A673 (cell line): ENCODE measurements at places on chromosomes 6 and 20. TPM values are rescaled to one million over a fixed set of nuclear protein-coding genes. Genes with fewer than 3 reads are reported as not detected.

C6orf89 gene
- 22.6 and 27.1 TPM in 2 replicates for total RNA-seq

SLC22A2 gene
- not detected in 2 replicates for total RNA-seq

CRNKL1 gene
- 25.1 and 26.8 TPM in 2 replicates for total RNA-seq

CST2 gene
- not detected in 2 replicates for total RNA-seq

NOX3 gene
- total RNA-seq = not detected in 2 replicates

MAS1L gene
- not detected in 2 replicates for total RNA-seq

EYS gene
- total RNA-seq = 0.47 and 0.50 TPM in 2 replicates

PBOV1 gene
- not detected in 2 replicates for total RNA-seq

RUNX2 gene
- total RNA-seq = 4.0 and 4.9 TPM in 2 replicates

DNA sequence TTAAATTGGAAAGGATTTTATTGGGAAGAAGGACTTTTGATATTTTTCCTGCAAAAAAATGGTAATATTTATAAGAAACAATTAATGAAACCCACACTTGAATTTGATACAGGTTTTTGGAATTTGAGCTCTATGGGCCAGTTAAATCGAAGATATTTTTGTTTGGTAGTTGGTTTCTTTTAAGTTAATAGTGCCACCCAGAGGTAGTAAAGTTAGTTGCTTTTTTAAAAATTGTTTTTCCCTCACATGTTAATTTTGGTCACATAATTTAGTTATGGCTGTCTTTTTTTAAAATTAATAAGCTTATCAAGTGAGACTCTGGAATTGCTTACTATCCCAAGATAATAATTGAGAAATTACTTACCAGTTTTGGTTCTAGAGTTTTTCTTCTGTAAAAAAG is 7.1 kb downstream of the PRIM2 start:
- DNase-seq = peak; percentile 30

GRCh38 chr6:170124836-170125235 is 166.0 kb downstream of the DLL1 start:
- no peak for DNase-seq

GRCh38 chr6:153108315-153108714 is 22.8 kb downstream of the RGS17 start:
- no peak for DNase-seq

- no peak for DNase-seq
These were observed 184.6 kb downstream of the ATXN1 start for GRCh38 chr6:16576451-16577368.

DNA sequence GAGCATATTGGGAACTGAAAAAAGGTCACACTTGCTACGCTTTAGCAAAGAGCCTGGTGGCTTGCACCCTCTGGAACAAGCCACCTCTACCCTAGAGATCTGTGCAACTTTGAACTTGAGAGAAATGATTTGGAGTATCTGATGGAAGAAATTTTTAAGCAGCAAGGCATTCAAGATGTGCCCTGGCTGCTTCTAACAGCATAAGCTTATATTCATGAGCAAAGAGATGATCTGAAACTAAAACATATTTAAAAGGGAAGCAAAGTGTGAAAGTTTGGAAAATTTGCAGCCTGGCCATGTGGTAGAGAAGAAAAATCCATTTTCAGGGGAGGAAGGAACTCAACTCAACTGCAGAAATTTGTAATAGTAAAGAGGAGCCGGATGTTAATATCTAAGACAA is 71.1 kb downstream of the NINL start:
- DNase-seq = no peak

DNA sequence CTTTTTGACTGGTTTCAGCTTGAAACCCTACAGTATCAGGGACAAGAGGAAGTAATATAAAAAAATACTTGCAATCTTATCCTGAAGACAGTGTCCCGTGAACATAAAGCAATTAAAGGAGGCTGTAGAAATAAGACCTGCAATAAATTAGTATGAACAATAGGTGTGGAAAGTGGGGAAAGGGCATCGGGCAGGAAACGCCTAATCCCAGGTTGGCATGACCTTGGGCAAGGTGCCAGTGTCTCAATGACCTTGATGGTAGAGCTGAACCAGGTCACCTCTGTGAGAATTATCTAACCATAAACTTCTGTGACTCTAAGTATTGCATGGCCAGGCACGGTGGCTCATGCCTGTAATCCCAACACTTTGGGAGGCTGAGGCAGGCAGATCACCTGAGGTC is 115.2 kb downstream of the LY86 start:
- DNase-seq = no peak

- DNase-seq = peak; percentile 81
These were observed 157.4 kb upstream of the ZNF217 start for GRCh38 chr20:53750827-53751619.

- DNase-seq = no peak
These were observed 143.2 kb upstream of the ZNF217 start for GRCh38 chr20:53736757-53737395.

GRCh38 chr20:1660246-1660645 is 2.7 kb upstream of the SIRPG start:
- DNase-seq = no peak

DNA sequence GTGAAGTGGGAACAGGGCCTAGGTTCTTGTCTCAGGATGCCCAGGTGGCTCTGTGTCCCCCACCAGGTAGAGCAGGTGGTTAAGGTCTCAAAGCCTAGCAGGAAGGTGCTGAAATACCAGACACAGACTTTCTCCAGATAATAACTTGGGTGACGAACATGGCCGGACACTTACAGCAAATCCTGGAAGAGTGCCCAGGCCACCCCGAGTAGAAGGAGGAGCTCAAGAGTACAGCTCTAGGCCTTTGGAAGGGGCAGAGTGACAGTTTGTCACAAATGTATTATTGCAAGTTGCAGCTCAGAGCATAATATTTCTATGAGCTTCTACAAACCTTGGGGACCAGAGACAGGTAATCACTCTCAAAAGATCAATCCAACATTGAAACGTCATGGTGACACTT is 251.6 kb upstream of the SOX4 start:
- DNase-seq = no peak

GRCh38 chr6:56328728-56329090 is 81.3 kb upstream of the COL21A1 start:
- DNase-seq = no peak

- DNase-seq = no peak
These were observed 210.4 kb upstream of the RNF24 start for GRCh38 chr20:4225745-4226144.

DNA sequence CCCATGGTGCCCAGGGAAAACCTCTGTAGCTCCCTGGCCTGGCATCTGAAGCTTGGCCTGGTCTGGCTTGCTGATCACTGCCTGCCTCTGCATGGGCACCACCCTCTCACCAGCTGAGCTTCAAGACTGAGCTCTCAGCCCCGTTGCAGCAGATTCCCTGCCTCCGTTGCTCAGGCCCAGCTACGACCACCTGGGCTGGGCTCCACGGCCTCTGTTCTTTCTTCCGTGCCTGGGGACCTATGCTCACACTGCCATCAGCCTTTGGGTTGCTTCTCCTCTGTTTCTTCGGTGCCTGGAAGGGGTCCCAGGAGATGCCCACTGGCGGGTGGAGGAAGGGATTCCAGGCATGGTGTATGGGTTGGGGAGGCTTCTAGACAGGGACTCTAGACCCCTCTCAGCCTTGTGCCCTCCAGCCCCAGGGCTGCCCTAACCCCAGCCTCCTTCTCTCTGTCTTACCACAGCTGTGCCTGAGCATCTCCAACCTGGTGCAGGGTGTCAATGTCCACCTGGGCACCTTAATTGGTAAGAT is 9.1 kb downstream of the BPIFB2 start:
- no peak for DNase-seq

- peak; percentile 43 for DNase-seq
These were observed 135.0 kb upstream of the JARID2 start for GRCh38 chr6:15110726-15111354.

GRCh38 chr6:25942561-25943147 is 12.2 kb upstream of the SLC17A2 start:
- DNase-seq = peak; percentile 56

DNA sequence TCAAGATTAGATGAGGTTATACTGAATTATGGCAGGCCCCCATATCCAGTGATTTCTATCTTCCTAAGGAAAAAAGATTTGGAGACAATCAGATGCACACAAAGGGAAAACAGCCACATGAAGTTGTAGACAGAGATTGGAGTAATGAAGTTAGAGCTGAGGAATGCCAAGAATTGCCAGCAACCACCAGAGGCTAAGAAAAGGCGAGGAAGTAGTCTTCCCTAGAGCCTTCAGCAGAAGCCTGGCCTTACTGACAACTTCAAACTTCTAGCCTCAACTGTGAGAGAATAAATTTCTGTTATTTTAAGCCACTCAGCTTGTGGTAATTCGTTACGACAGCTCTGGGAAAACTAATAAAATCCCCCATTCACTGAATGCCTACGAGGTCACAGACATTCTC is 473.9 kb downstream of the COL12A1 start:
- DNase-seq = peak; percentile 36

GRCh38 chr6:42968126-42968701 is 7.7 kb downstream of the GNMT start:
- DNase-seq = no peak

DNA sequence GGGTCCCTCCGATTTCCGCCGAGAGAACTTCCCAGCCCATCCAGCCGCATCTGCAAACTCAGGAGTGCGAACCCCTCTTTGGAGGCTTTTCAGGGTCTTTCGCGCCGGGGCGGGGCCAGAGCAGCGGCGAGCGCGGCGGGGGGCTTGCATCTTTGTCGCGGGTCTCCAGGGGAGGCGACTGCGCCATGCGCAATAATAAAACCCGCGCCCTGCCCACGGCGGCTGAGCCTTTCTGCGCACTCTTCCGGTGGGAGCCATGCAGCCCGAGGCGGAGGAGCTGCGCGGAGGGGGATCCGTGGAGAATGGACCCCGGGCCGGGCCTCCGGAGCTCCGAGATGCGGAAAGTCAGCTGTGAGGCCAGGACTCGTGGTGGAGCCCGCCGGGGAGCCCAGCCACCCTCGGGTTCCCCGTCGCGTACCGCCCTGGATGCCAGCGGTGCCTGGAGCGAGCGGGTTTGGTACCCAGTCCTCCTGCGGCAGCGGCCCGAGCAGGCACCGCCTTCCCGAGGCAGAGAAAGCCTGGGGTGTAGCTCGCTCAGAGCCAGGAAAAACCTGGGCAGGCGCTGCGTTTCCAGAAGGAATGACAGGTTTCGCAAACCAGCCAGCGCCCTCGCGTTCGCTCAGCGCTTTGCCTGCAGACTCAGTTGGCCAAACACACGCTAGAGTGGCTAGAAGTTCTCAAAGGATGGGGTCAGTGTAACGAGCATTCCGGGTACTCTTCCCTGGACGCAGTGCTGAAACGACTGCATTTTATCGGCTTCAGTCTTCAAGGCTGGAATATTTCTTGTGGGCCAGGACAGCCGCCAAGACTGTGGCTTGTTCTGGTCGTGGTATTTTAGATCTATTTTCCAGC is 1.2 kb downstream of the AKAP12 start:
- DNase-seq = peak; percentile 65

DNA sequence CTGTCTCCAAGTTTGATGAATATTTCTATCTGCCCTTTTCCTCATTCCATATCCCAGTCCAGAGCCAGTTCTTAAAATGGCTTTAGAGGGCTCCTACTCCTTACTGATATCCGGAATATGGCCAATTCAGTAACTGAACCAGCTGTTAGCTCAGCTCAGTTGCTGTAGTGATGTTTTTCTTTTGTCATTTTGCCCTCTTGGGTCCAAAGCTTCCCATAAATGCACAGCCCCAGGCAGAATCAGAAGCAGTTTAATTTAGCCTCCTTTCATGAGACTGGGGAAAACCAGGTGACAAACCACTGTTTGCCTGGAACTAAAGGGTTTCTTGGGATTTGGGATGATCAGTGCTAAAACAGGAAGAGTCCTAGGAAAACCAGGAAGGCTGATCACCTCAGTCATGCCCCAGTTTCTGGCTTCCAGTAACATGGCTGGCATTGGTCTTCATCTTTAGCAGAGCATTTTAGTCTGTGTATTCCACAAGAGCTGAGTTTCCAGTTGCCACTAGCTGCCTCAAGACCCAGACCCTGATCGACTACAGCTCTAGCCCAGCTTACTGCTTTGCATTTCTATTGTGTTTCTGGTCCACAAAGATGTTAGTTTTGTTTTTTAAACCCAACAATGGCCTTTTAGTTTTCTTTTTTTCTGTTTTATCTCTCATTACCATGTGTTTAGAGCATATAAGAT is 40.6 kb upstream of the REV3L start:
- DNase-seq = no peak

GRCh38 chr6:47027315-47027714 is 14.8 kb downstream of the ADGRF1 start:
- no peak for DNase-seq

GRCh38 chr6:136890986-136891385 is 31.1 kb upstream of the SLC35D3 start:
- DNase-seq = no peak

GRCh38 chr20:16216227-16216913 is 356.9 kb downstream of the KIF16B start:
- DNase-seq = no peak

- no peak for DNase-seq
These were observed 254.1 kb downstream of the PRL start for GRCh38 chr6:22042706-22043105.

DNA sequence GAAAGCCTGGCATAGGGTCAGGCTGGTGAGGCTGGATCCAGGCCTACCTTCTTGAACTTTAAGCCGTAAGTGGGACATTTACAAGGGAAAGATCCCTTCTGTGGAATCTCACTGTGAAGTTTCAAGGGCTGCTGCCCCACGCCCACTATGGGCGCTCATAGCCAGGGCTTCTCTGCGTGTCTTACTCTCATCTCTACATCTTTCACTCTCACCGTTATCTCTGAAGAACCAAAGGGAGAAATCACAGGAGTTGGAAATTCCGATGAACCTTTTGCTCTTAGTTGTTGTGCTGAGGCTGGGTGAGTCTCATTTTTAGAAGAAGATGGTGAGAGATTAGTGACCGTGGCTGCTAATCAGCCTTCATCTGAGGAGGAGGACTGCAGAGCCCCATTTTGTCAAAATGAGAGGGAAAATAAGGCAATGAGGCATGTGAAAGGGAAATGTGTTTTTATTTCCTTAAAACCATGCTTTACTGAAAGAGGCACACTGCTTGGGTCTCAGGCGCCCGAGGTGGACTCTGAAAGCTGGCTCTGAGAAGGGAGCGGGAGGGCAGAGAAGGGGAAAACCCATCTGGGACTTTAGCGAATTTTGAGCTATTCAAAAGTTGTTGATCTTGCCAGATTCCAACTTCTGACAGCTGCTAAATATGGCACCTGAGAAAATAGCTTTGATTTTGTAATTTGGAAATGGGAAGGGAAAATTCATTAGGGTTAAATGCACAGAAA is 301.5 kb downstream of the CLIC5 start:
- no peak for DNase-seq

- DNase-seq = no peak
These were observed 6.6 kb downstream of the TRAM2 start for GRCh38 chr6:52570291-52570700.

GRCh38 chr6:138638604-138639003 is 135.0 kb upstream of the CCDC28A start:
- DNase-seq = no peak

DNA sequence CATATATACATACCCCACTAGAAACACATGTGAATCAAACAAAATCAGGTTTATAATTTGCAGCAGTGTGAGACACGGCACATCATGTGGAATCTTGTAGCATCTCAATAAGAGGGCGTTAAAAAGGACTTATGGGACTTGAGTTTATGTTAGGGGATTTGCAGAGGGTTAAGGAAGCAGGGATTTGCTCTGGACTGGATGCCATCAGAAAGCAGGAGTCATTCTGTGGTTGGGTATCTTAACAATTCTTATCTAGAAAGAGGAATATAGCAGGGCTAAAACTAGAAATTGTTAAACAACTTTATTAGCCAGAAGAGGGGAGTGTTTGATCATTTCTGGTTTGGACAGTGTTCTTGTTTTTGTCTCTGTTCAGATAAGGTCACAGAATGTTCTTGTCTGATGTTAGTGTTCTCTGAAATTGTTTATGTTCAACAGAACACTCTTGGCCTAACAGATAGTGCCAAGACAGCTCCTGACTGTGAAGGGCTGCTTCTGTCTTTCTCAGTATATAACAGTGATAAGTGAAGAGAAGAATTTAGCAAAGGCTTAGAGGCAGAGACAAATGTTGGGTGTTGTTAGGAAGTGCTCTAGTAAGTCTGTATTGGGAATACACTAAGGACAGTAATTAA is 39.2 kb downstream of the LIN28B start:
- DNase-seq = peak; percentile 14
